ENCODE measurements at places on chromosomes 3 and 15. TPM values are rescaled to one million over a fixed set of nuclear protein-coding genes. Genes with fewer than 3 reads are reported as not detected.

- H3K4me1 ChIP-seq, result peaks cover 8% of the 10 kb centered on the region
- H3K27ac ChIP-seq, result no peak overlapping the region
- H3K27me3 ChIP-seq, result peaks cover 5% of the 10 kb centered on the region
- no peak for DNase-seq
- H3K4me3 ChIP-seq, result no peak overlapping the region
These were observed 47.4 kb upstream of the RAB6B start for GRCh38 chr3:133943031-133943535.

- H3K36me3 ChIP-seq, result no peaks in the 10 kb centered on the region
- peaks cover 16% of the 10 kb centered on the region for H3K4me1 ChIP-seq
- peaks cover 2% of the 10 kb centered on the region for H3K27me3 ChIP-seq
- H3K27ac ChIP-seq, result no peak overlapping the region
- no peak overlapping the region for H3K4me3 ChIP-seq
These were observed 32.1 kb upstream of the RFTN1 start for GRCh38 chr3:16545413-16546185.

Gene HRG
- not detected for total RNA-seq

DNA sequence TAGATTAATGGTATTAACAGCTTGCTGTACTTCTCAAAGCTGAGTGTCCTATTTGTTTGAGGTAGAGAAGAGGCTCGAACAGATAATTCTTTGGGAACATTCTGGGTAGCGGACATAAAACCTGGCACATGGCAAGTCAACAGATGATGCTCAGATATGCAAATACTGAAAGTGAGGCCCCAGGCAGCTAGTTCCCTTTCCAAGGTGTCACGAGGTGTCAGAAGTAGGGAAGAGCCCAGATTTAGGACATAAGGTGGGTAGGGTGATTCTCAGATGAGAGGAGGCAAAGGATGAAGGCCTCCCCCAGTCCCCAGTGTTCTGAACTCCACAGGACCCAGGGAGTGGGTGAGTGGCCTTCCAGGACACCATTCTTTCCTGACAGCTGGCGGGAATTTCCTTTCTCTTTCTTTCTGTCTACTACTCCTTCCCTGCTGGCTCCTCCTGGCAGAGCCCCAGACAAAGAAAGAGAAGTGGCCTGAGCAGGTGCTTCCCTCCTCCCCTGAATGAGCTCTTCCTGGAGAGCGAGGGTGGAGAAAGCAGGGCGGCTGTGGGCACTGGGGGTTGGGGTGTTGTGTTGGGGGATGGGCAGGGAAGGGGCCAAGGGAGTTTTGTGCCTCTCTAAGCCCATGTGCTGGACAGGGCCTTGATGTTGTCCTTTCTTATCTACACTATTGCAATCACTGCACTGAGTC lies 87.5 kb downstream of the CORO2B start:
- H3K4me3 ChIP-seq, result no peak overlapping the region
- no peak for DNase-seq
- no peak overlapping the region for H3K27ac ChIP-seq
- peaks cover 1% of the 10 kb centered on the region for H3K27me3 ChIP-seq

Gene SFMBT1
- 17.8 TPM for total RNA-seq

GRCh38 chr15:32657198-32657883 lies 15.8 kb downstream of the SCG5 start:
- H3K27ac ChIP-seq, result no peak overlapping the region
- H3K4me3 ChIP-seq, result no peak overlapping the region
- H3K4me1 ChIP-seq, result peaks cover 8% of the 10 kb centered on the region
- no peaks in the 10 kb centered on the region for H3K27me3 ChIP-seq
- DNase-seq, result peak; percentile 13

GRCh38 chr3:49025005-49025792 lies 3.3 kb downstream of the NDUFAF3 start:
- no peak for DNase-seq
- H3K27me3 ChIP-seq, result no peaks in the 10 kb centered on the region
- peak overlapping the region; percentile 2 for H3K4me3 ChIP-seq
- peaks cover 73% of the 10 kb centered on the region for H3K36me3 ChIP-seq
- peaks cover 54% of the 10 kb centered on the region for H3K4me1 ChIP-seq
- H3K27ac ChIP-seq, result peak overlapping the region; percentile 71

- peaks cover 54% of the 10 kb centered on the region for H3K4me1 ChIP-seq
- no peaks in the 10 kb centered on the region for H3K27me3 ChIP-seq
- peak; percentile 31 for DNase-seq
- H3K36me3 ChIP-seq, result no peaks in the 10 kb centered on the region
- peak overlapping the region; percentile 99 for H3K27ac ChIP-seq
These were observed 767 bp downstream of the WDR48 start for GRCh38 chr3:39052583-39052982.

DNA sequence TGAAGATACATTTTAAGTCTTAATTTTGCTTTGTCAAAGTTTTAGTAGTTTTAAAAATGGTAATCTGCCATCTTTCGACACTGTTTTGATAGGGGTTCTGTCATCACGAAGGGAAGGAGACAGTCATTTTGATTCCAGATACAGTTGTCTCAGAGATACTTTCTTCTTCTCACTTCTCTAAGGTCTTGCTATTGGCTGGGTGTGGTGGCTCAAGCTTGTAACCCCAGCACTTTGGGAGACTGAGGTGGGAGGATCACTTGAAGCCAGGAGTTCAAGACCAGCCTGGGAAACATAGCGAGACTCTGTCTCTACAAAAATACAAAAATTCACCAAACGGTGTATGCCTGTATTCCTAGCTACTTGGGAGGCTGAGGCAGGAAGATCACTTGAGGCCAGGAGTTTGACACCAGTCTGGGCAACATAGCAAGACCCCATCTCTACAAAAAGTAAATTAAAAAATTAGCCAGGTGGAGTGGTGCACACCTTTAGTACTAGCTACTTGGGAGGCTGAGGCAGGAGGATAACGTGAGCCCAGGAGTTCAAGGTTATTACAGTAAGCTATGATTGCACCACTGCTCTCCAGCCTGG lies 3.3 kb downstream of the RAB8B start:
- peak; percentile 44 for DNase-seq
- no peaks in the 10 kb centered on the region for H3K27me3 ChIP-seq
- H3K36me3 ChIP-seq, result peaks cover 61% of the 10 kb centered on the region
- peaks cover 58% of the 10 kb centered on the region for H3K4me1 ChIP-seq

GRCh38 chr3:170442947-170443346 lies 24.3 kb downstream of the CLDN11 start:
- H3K27ac ChIP-seq, result no peak overlapping the region
- H3K27me3 ChIP-seq, result peaks cover 9% of the 10 kb centered on the region
- DNase-seq, result no peak
- no peak overlapping the region for H3K4me3 ChIP-seq
- peaks cover 6% of the 10 kb centered on the region for H3K4me1 ChIP-seq

DNA sequence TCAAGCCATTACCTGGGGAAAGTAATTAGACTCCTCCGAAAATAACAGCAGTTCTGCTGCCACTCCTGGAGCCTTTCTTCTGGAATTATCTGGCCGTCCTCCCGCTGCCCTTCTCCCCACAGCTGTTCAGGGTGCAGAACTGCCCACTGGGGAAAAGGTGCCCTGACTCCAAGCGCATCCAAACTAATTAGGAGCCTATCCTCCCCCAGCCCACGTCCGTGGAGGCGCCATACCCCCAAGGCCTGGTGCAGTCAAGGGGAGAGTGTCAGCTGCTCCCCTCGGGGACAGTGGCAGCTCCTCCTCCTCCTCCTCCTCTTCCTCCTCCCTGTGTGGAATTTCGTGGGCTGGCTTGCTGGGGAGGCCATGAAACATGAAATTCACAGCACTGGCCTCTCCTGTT lies 177.2 kb downstream of the XXYLT1 start:
- no peaks in the 10 kb centered on the region for H3K36me3 ChIP-seq
- no peaks in the 10 kb centered on the region for H3K27me3 ChIP-seq
- H3K4me3 ChIP-seq, result no peak overlapping the region
- peaks cover 9% of the 10 kb centered on the region for H3K4me1 ChIP-seq
- DNase-seq, result no peak

DNA sequence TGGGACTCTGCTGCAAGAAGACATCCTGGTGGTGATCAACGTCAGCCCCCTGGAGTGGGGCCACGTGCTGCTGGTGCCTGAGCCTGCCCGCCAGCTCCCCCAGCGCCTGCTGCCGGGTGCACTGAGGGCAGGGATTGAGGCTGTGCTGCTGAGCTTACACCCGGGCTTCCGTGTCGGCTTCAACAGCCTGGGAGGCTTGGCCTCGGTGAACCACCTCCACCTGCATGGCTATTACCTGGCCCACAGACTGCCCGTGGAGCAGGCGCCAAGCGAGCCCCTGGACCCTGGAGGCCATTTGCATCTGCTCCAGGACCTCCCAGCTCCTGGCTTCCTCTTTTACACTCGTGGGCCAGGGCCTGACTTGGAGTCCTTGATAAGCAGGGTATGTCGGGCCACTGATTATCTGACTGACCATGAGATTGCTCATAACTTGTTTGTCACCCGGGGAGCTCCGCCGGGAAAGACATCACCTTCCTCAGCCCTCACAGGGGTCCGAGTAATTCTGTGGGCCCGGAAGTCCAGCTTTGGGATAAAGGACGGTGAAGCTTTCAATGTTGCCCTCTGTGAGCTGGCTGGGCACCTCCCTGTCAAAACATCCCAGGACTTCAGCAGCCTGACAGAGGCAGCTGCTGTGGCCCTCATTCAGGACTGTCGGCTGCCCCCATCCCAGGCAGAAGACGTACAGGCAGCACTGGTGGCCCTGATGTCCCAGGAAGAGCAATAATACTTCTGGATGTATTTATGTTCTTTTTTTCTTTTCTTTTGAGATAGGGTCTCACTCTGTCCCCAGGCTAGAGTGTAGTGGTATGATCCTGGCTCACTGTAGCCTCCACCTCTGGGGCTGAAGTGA lies 7.6 kb downstream of the GDPGP1 start:
- H3K4me3 ChIP-seq, result no peak overlapping the region
- H3K4me1 ChIP-seq, result peaks cover 4% of the 10 kb centered on the region
- H3K27ac ChIP-seq, result no peak overlapping the region
- DNase-seq, result no peak
- H3K27me3 ChIP-seq, result no peaks in the 10 kb centered on the region
- H3K36me3 ChIP-seq, result peaks cover 7% of the 10 kb centered on the region

Gene EAF2
- total RNA-seq, result 14.4 TPM

GRCh38 chr3:12472000-12472610 lies 12.2 kb upstream of the TSEN2 start:
- DNase-seq, result no peak
- no peaks in the 10 kb centered on the region for H3K36me3 ChIP-seq
- H3K4me3 ChIP-seq, result no peak overlapping the region
- H3K4me1 ChIP-seq, result peaks cover 15% of the 10 kb centered on the region
- no peaks in the 10 kb centered on the region for H3K27me3 ChIP-seq

GRCh38 chr3:99865321-99865720 lies 47.7 kb downstream of the CMSS1 start:
- peaks cover 33% of the 10 kb centered on the region for H3K4me1 ChIP-seq
- peaks cover 8% of the 10 kb centered on the region for H3K36me3 ChIP-seq

Gene BOC
- total RNA-seq, result 0.49 TPM

Measured in activated CD8-positive, alpha-beta T cell treated with anti-CD3 and anti-CD28 coated beads for 36 hours (primary cell).